ENCODE measurements at places on chromosomes 7 and 10. TPM values are rescaled to one million over a fixed set of nuclear protein-coding genes. Genes with fewer than 3 reads are reported as not detected.

EMX2 gene
- 13.4 TPM for total RNA-seq

CALHM3 gene
- not detected for total RNA-seq

FOXK1 gene
- 21.4 TPM for total RNA-seq

TMEM225B gene
- total RNA-seq = not detected

DNA sequence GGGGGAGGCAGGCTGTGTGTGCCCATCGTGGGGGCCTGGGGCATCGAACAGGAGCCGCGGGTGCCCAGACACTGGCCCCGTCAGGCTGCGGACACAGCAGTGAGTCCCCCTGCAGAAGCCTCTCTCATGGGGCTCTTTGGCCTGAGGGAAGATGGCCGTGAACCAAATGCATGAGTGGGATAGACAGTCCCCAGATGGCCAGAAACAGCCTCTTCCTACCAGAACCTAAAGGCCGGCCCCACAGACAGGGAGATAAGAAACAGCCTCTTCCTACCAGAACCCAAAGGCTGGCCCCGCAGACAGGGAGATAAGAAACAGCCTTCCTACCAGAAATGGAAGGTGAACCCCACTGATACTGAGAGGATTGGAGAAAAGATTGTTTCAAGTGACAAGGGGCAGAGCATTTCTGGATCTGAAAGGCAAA, 16.6 kb downstream of the IDI2 start:
- DNase-seq = no peak

DNA sequence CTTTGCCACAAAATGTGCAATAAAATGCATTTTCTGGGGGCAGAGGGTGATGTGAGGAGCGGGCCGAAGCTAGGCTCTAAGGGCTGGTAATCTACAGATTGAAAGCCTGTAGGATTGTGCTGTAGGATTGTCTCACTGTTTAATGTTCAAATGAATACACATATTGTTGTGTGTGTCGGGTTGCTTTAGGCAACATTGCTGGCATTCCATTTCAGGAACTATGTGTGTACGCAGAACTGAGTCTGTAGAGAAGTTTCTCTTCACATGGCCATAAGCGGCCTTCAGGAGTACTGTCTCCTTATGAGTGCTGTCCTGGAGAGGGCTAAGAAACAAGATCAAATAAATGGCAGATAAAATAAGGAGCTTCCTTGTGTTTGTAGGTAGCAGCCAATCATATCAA, 540.2 kb downstream of the GATA3 start:
- DNase-seq = no peak

DNA sequence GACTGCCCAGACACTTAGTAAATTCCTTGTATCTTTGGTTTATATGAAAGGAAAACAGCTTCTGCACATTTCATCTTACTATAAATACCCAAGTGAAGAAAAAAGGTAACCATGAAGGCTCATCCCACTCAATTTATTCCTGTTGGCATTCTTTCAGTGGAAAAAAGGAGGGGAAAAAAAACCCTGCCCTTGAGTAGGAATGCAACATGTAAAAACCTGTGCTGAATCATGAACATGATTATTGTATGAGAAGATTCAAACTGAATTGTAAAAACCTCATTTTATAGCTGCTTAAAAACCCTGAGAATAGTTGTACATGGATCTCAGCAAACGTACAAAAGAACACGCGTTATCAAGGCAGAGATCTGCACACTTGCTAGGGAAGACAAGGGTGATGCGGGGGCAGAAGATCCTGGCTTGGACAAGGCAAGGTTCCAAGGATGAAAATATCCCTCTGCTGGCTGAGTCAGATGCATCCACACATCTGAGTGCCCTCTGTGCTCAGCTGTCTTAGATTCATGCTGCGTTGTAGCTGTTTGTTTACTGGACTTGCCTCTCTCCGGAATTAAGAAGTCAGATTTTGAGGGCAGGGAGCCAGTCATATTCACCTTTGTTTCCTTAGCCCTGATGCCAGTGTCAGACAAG, 658.2 kb downstream of the PARD3 start:
- peak; percentile 79 for DNase-seq

GRCh38 chr10:70760271-70760787, 24.8 kb downstream of the TBATA start:
- DNase-seq = no peak

DNA sequence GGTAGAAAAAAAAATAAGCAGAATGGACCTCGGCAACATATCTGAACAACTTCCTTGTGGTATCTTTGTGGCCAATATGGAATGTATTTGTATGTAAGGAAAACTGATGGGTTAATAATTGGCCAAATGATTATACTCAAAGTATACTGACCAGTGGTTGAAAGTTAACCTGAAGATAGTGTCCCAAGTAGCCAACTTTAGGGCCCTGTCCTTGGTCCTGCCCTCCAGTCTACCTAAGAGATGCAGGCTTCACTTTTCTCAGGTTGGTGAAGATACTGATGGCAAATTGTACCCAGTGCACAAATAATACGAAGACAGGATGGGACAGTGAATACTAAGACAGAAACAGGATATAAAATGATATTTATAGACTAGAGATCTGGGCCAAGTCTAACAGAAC, 109.2 kb downstream of the SORCS3 start:
- no peak for DNase-seq

GRCh38 chr10:127012769-127013152, 107.5 kb downstream of the DOCK1 start:
- peak; percentile 21 for DNase-seq

DNA sequence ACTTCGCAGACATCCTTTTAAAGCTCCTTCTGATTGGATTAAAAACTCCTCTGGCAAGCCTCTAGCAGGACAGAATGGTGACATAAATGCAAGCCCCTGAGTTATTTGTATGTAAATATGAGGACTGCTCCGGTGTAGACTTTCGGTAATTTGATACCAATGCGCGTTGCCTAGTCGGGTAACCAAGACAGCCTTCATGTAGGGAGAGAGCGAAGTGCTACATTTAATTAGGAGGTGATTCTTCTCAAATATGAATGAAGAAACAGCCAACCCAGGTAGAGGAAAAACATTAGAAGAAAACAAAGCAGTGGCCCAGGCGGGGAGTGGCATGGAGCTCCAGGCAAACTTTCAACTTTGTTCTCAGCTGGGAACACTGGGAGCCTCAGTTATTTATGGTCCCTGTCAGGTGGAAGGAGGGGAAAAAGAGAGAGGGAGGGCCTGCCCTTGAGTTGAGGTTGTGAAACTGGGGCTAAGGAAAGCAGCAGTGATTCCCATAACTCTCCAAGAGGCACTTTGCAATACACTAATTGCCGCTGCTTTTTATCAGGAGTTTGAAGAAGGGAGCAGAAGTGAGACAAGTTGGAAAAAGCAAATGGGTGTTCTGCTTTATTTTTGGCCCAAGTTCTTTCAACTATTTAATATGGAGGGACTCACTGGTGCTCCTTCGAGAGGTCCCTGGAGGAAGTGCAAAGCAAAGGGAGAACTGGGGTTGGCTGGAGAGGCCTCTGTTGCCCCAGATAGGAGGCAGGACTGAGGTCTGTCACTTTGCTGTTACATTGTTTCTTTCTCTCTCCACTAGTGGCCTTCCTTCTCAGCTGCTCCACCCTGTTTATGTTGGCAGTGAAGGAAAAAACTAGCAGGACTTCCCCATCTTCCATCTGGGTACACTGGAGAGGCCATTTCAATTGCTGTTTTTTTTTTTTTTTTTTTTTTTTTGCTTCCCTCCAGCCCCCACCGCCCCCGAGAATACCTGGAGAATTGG, 234.6 kb upstream of the CCDC6 start:
- no peak for DNase-seq

Data from GM23248 (cell line).